ENCODE measurements at places on chromosomes 7 and 10. TPM values are rescaled to one million over a fixed set of nuclear protein-coding genes. Genes with fewer than 3 reads are reported as not detected.

The RNF32 gene
- 0.19 TPM for total RNA-seq

The ZNF467 gene
- 2.6 TPM for total RNA-seq

The PYROXD2 gene
- 6.2 TPM for total RNA-seq

The BLNK gene
- total RNA-seq: not detected

The ACHE gene
- 0.18 TPM for total RNA-seq

The PWWP2B gene
- total RNA-seq: 10.5 TPM

The NYAP1 gene
- total RNA-seq: 2.2 TPM

The AKR1E2 gene
- 7.1 TPM for total RNA-seq

The MAGI2 gene
- 3.4 TPM for total RNA-seq

The NPSR1 gene
- not detected for total RNA-seq

The GCK gene
- total RNA-seq: 0.27 TPM

The CYP2C19 gene
- not detected for total RNA-seq

The GPRIN2 gene
- total RNA-seq: not detected

The ANTXRL gene
- not detected for total RNA-seq

The PVRIG gene
- total RNA-seq: not detected

The SPDYE1 gene
- total RNA-seq: not detected

The NEUROD6 gene
- not detected for total RNA-seq

The ENO4 gene
- total RNA-seq: 0.28 TPM

The AGR2 gene
- total RNA-seq: not detected

The SEMA4G gene
- total RNA-seq: 0.94 TPM

The DNAJC2 gene
- 17.1 TPM for total RNA-seq

The CRPPA gene
- total RNA-seq: 0.85 TPM

The CCDC71L gene
- total RNA-seq: 30.7 TPM

The LDB3 gene
- total RNA-seq: not detected

The MAPK8 gene
- total RNA-seq: 39.9 TPM

The CASP2 gene
- 15.5 TPM for total RNA-seq

The SNX13 gene
- 22.0 TPM for total RNA-seq
